B cell (primary cell): ENCODE measurements at places on chromosomes 11 and 22.
A peak's percentile ranks its signal among the peaks of the same experiment; 100 is the strongest.

DNA sequence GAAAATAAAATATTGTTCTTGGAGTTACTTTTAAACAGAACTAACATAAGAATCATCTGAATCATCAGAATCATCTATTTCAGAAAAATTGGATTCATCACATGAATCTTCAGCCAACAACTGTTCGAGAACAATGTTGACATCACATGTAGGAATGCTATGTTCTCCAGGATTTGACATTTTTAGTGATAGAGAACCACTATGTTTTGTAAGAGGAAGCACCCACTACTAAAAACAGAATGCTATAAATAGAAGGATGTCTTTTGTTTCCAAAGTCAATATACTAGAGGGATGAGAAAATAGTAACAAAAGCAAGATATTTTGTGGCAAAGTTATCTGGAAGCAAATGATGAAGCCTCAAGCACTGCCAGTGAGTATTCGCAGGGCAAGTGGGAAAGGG is 263.4 kb upstream of the DDI1 start:
- H3K4me1 ChIP-seq = no peaks in the 10 kb centered on the region
- H3K27me3 ChIP-seq = no peaks in the 10 kb centered on the region
- H3K4me3 ChIP-seq = no peak overlapping the region
- DNase-seq = no peak
- no peak overlapping the region for H3K27ac ChIP-seq

DNA sequence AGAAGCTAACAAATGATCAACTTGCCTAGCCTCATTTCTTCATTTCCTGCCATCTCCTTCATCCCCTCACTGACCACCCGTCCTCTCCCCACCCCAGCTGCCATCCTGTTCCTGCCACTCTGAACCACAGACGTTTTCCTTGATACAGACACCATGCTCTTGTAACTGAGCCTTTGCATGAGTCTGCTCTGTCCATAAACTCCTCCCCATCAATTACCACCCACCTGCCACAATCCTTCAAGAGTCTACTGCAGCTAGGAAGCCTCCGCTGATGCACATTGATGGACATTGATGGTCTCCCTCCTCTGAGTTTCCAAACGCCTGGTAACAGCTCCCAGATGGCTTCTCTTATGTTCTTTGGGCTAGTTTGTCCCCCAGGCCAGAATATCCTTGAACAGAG is 193.8 kb downstream of the DBX1 start:
- DNase-seq = no peak
- H3K27ac ChIP-seq = no peak overlapping the region
- H3K4me1 ChIP-seq = peaks cover 19% of the 10 kb centered on the region
- H3K36me3 ChIP-seq = no peaks in the 10 kb centered on the region

- no peak overlapping the region for H3K27ac ChIP-seq
- DNase-seq = no peak
- no peak overlapping the region for H3K4me3 ChIP-seq
- no peaks in the 10 kb centered on the region for H3K36me3 ChIP-seq
- no peaks in the 10 kb centered on the region for H3K4me1 ChIP-seq
- peaks cover 4% of the 10 kb centered on the region for H3K27me3 ChIP-seq
Observed at GRCh38 chr11:108601150-108601549, 7.6 kb upstream of the EXPH5 start.

DNA sequence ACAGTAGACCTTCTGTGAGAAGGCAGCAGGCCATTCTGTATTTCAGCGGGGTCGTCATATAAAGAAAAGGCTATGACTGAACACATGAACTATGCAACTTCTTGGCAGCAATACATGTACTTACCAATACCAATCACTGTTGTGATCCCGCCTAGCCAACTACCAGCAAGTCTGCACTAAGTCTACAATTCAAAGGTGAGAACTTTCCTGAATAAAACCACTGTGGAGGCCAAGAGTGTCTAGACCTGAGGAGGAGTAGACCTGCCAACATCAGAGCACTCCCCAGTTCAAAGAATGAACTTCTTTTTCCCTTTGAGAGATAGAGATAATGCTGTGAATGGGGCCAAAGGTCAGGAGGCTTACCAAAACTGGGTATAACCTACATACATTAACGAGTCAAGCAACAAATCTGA is 108.2 kb downstream of the SIK3 start:
- no peak for DNase-seq
- no peaks in the 10 kb centered on the region for H3K27me3 ChIP-seq
- no peak overlapping the region for H3K27ac ChIP-seq
- no peak overlapping the region for H3K4me3 ChIP-seq

DNA sequence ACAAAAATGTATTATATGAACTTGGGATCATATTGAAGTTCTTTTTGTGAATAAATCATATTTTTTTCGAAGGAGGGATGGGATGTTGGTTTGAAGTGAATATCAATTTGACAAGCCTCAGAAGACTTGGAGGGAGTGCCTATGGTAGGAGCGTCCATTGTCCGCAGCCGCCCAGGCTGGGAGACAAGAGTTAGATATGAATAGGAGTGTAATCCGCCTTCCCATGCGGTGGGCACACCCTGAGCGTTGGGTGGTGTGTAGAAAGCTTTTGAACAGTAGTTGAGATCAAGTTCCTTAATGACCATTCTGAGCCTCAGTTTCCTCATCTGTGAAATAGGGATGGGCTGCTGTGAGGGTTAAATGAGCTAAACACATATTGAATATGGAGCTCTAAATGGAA is 7.0 kb downstream of the CD82 start:
- no peaks in the 10 kb centered on the region for H3K27me3 ChIP-seq
- H3K4me3 ChIP-seq = no peak overlapping the region
- no peak for DNase-seq
- H3K4me1 ChIP-seq = peaks cover 92% of the 10 kb centered on the region

- peak; percentile 80 for DNase-seq
- no peak overlapping the region for H3K27ac ChIP-seq
- no peaks in the 10 kb centered on the region for H3K36me3 ChIP-seq
Observed at GRCh38 chr11:126416542-126417090, 61.1 kb downstream of the ST3GAL4 start.

DNA sequence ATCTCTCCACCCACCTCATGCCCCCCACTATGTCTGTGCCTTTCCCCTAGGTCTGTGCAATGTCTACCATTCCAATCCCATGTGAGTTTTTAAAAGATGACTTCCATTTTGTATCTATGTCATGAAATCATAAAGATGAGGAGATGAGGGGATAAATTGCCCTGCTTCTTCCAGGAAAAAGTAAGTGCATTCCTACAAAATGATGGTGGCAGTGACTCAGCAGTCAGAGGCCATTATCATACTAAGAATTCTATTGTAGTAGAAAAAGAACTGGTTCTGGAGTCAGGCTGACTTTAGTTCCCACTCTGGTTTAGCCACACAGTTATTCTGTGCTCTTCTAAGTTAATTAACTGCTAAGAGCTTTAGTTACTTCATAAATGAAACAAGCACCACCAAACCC is 89.6 kb upstream of the API5 start:
- H3K4me1 ChIP-seq = no peaks in the 10 kb centered on the region
- no peak overlapping the region for H3K27ac ChIP-seq
- no peak overlapping the region for H3K4me3 ChIP-seq
- H3K27me3 ChIP-seq = no peaks in the 10 kb centered on the region
- DNase-seq = no peak

DNA sequence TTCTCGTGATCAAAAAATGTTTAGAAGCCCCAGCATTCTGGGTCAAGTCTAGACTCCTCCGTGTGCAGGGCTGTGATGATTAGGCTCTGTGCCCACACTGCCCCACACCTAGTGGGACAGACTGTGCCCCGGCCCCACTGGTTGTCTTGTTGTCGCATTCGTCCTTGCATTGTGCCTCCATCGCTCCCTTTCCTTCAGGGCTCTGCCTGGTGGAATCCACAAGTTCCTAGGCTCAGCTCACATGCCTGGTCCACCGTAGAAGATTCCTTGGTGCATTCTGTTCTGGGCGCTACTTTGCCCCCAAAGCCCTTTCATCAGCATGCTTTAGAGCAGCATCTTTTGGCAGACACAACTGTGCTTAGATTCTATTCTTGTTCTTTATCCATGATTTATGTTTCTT is 23.5 kb upstream of the THY1 start:
- peaks cover 11% of the 10 kb centered on the region for H3K27me3 ChIP-seq
- DNase-seq = no peak
- H3K4me1 ChIP-seq = no peaks in the 10 kb centered on the region
- no peak overlapping the region for H3K27ac ChIP-seq
- no peak overlapping the region for H3K4me3 ChIP-seq

DNA sequence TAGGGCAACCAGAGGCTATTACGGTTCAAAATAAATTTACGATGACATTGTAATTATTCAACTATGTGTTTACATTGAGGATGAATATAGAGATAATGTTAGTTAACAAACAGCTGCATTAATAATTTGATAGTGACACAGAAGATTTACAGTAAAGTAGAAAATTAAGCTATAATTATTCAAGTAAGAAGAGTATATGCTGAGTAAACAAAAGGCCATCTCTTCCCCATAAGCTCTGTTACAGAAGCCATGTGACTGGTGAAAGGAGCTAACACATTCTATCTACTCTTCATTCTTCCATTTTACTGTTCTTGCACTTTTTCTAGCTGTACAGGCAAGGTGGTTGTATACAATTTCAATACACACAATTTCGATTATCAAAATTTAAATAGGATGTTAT is 54.2 kb downstream of the IMMP1L start:
- no peaks in the 10 kb centered on the region for H3K36me3 ChIP-seq
- DNase-seq = no peak
- no peaks in the 10 kb centered on the region for H3K27me3 ChIP-seq
- no peak overlapping the region for H3K27ac ChIP-seq
- no peaks in the 10 kb centered on the region for H3K4me1 ChIP-seq

- DNase-seq = no peak
- H3K27ac ChIP-seq = no peak overlapping the region
- H3K4me3 ChIP-seq = no peak overlapping the region
Observed at GRCh38 chr11:35804451-35805040, 139.3 kb upstream of the LDLRAD3 start.

- no peaks in the 10 kb centered on the region for H3K27me3 ChIP-seq
- no peaks in the 10 kb centered on the region for H3K36me3 ChIP-seq
- no peak overlapping the region for H3K4me3 ChIP-seq
- no peak overlapping the region for H3K27ac ChIP-seq
- H3K4me1 ChIP-seq = peaks cover 14% of the 10 kb centered on the region
- DNase-seq = no peak
Observed at GRCh38 chr11:67633758-67634365, 4.1 kb upstream of the NUDT8 start.
